ENCODE measurements at places on chromosomes 12 and 14.

DNA sequence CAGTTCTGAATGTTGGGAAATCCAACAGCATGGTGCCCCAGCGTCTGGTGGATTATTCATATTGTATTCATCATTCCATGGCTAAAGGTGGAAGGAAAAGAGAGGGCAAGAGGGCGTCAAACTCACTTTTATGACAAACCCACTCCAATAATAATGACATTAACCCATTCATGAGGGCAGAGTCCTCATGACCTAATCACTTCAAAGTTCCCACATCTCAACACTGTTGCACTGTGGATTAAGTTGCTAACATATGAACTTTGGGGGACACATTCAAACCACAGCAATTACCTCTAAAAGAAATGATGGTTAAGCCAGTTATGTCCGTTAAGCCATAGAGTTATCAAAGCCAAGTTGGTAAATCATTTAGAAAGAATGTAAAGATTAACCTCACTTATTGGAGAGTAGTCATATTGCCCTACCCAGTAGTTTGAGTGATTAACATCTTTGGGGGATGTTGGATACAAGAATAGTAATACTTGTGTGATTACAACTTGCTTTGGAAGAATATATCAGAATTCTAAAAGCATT lies 212.4 kb upstream of the FLRT2 start:
- DNase-seq, result peak; percentile 74

GRCh38 chr14:22388669-22389595 lies 200.1 kb downstream of the DAD1 start:
- DNase-seq, result no peak

- no peak for DNase-seq
These were observed 1262.4 kb upstream of the SEL1L start for GRCh38 chr14:82796086-82796485.

DNA sequence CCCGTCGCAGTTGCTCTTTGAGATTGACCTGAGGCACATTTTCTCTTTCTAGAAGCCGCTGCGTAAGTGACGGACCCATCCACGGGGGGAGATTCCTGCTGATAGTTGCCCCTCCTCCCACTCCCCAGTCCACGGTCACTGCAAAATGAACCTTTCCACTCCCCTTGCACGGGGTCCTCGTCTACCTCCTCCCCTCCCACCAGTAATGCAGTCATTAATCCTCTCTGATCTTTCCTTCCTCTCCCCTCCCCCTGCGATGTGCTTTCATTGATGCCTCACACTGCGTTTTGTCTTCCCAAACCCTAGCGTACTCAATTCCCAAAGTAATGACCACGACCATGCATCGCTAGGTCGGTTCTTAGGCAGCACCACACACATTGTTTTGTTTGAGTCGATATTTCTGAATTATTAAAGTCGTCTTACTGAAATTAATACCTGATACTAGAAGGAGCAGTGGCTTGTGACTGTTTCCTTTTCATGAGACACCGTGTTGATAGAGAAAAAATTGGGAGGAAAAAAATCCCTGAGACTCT lies 857 bp downstream of the ETNK1 start:
- DNase-seq, result no peak

GRCh38 chr12:3361146-3361545 lies 129.9 kb upstream of the PRMT8 start:
- DNase-seq, result no peak

Measured in RCC 7860 (cell line).